ENCODE measurements at places on chromosomes 4 and X.

- no peak for DNase-seq
Observed at GRCh38 chrX:122817321-122817955, 366.6 kb upstream of the GRIA3 start.

GRCh38 chrX:110600745-110601310 is 194.8 kb downstream of the CHRDL1 start:
- DNase-seq = no peak

- DNase-seq = no peak
Observed at GRCh38 chr4:146134761-146135445, 40.6 kb upstream of the LSM6 start.

DNA sequence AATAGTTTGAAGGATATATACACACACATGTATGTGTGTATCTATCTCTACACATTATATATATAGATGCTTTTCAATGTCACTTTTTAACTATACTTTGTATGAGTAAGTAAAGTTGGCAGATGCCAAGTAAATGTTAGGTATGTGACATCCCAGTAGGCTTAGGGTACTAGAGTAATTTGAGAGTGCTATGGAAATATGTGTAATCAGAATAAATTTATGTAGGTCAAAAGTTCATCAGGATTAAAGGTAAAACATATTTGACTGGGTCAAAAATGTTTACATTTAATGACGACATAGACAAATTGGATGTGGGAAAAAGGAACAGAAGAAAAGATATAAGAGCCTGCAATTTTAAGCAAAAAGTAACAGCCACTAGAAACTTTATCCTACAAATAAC is 588.8 kb downstream of the ANKRD50 start:
- DNase-seq = no peak

DNA sequence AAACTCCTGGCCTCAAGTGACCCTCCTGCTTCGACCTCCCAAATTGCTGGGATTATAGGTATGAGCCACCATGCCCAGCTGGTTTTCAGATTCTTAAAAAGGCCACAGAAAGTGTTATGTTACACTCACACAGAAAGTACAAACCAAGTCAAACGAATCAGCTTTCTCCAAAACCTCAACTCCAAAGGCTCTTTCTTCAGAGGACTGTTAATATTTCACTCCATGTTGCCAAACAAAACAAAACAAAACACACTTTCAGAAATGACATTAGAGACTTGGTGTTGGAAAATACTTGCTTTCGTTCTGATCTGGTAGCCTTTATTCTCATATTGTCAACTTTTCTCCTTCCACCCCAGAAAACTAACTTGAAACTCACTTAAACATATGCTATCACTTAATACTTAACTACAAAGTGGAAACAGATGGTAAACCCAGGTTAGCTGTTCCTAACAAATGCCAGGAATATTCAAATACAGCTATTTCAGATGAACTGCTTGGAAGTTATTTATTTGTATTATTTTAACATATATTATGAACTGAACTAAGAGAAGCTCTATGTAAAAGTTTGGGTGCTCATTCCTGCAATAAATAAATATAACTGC is 34.7 kb downstream of the RLIM start:
- DNase-seq = no peak

GRCh38 chr4:182916483-182917181 is 554 bp downstream of the DCTD start:
- DNase-seq = no peak

DNA sequence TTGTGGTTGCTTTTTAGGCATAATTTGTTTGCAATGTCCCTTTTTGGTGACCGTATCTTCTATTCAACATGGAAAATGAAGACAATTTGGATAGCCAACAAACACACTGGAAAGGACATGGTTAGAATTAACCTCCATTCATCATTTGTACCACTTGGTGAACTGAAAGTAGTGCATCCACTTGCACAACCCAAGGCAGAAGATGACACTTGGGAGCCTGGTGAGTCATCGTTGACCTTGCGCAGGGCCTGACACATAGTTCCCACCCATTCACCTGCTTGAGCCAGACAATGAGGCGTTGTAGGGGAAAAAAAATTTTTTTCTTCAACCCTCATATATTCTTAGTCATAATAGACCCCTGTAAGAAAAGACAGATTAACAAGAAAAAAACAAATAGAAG is 32.4 kb downstream of the EGF start:
- DNase-seq = no peak

GRCh38 chr4:76199664-76200211 is 13.9 kb downstream of the SCARB2 start:
- no peak for DNase-seq

- no peak for DNase-seq
Observed at GRCh38 chr4:1842993-1843448, 12.9 kb downstream of the LETM1 start.

DNA sequence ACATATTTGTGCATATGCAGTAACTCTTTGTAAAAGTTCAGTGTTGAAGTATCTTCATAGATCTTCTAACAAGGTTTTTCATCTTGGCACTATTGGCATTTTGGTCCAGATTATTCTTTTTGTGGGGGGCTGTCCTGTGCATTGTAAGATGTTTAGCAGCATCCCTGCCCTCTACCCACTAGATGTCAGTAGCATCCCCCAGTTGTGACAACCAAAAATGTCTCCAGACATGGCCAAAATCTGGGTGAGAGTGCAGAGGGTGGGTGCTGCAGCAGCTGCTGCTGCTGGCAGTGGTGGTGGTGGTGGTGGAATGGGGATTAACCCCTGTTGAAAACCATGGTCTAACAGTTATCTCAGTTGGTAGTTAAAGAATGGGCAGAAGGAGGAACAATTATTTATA is 370.0 kb downstream of the GPAT3 start:
- no peak for DNase-seq

Data from NCI-H187 (cell line).